Lung (tissue), 17 donors: ENCODE measurements at places on chromosomes 12 and 14. TPM values are rescaled to one million over a fixed set of nuclear protein-coding genes. Genes with fewer than 3 reads are reported as not detected.

Gene VDR
- total RNA-seq = 27.4 TPM

GRCh38 chr12:46433829-46434228 is 61.3 kb upstream of the SLC38A2 start:
- no peak overlapping the region for H3K4me3 ChIP-seq
- H3K27me3 ChIP-seq = no peaks in the 10 kb centered on the region
- DNase-seq = no peak
- no peaks in the 10 kb centered on the region for H3K36me3 ChIP-seq
- H3K4me1 ChIP-seq = peaks cover 1% of the 10 kb centered on the region
- H3K27ac ChIP-seq = no peak overlapping the region

DNA sequence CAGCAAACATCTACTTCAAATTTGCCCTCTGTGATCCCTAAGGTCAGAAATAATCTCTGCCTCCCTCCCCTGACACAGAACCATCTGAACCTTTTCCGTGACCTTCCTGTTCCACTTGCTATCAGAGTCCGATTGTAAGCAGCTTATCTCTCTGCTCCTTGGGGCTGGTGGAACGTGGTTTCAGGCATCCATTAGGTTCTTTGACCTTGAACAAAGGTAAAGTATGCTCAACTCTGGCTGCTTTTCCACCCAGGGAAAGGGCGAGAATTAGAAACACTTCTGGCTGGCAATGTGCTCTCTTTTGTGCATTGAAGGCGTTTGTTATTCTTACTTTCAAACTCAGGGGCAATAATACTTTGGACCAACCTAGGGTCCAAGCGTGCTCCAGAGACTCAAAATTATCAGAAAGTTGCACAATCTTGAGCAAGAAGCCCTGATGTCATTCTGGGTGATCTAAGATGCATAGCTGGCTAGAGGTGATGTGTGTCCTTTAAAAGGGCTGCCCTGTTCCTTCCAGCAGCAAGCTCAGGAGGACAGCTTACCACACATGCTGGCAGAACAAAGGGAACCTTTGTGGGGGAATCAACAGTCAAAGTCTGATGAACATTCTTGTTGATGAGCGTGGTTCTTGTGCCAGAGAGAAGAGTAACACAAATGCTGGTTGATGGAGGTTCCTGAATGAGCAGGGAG is 29.8 kb downstream of the ADGRD1 start:
- H3K4me1 ChIP-seq = no peaks in the 10 kb centered on the region
- H3K27me3 ChIP-seq = no peaks in the 10 kb centered on the region
- peaks cover 2% of the 10 kb centered on the region for H3K36me3 ChIP-seq

GRCh38 chr12:14635776-14636175 is 60.6 kb downstream of the GUCY2C start:
- H3K4me1 ChIP-seq = peaks cover 2% of the 10 kb centered on the region
- H3K4me3 ChIP-seq = no peak overlapping the region
- H3K36me3 ChIP-seq = no peaks in the 10 kb centered on the region
- H3K27ac ChIP-seq = no peak overlapping the region
- DNase-seq = no peak

GRCh38 chr14:33809396-33809981 is 141.4 kb downstream of the EGLN3 start:
- no peak for DNase-seq
- H3K36me3 ChIP-seq = no peaks in the 10 kb centered on the region
- H3K27me3 ChIP-seq = no peaks in the 10 kb centered on the region
- H3K4me3 ChIP-seq = no peak overlapping the region

DNA sequence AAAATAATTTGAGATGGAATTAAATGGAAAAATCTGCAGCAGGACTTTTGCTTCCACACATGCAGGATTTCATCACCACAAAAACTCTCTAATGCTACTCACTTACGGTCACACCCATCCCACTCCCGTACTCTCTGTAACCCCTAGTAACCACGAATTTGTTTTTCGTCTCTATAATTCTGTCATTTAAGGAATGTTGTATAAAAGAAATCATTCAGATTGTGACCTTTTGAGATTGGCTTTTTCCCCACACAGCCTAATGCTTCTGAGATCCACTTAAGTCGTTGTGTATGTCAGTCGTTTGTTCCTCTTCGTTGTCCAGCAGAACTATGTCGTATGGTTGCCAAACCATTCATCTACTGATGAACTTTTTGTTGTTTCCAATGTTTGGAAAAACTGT is 19.8 kb upstream of the PZP start:
- no peaks in the 10 kb centered on the region for H3K27me3 ChIP-seq
- no peak overlapping the region for H3K4me3 ChIP-seq
- H3K4me1 ChIP-seq = no peaks in the 10 kb centered on the region
- DNase-seq = peak; percentile 60
- H3K36me3 ChIP-seq = no peaks in the 10 kb centered on the region

DNA sequence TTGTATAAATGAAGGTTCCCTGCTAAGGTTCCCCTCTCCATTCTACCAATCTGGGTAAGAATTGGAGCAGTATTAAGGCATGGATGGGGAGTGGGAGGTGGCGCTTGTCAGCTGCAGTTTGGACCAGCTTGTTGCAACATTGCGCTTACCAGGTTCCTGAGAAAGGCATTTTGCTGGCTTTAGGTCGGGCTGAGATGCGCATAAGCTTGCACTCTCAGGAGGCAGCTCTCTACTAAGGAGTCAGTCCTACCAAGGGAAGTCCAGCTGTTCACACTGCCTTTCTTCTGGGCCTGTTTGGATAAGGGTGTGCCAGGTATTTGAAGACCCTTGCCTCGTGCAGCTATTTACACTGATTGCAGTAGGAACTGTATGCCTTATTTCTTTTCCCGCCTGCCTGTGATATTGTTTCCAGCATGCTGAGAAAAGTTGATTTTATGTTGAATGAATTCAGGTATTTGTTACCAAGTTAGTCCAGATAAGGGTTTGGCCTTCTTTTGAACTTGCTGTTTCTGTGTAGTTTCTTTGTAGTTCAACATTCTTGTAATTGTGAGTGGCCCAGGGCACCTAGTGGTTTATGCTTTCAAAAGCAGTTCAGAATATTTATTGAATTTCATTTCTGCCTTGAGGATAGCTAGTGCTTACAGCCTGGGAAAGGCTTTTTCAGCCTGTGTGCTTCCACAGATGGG is 2.6 kb downstream of the MLEC start:
- DNase-seq = peak; percentile 59
- no peak overlapping the region for H3K4me3 ChIP-seq
- H3K4me1 ChIP-seq = peaks cover 27% of the 10 kb centered on the region
- H3K36me3 ChIP-seq = peaks cover 4% of the 10 kb centered on the region
- H3K27me3 ChIP-seq = no peaks in the 10 kb centered on the region
- H3K27ac ChIP-seq = no peak overlapping the region

GRCh38 chr14:104424406-104425072 is 155.0 kb upstream of the C14orf180 start:
- H3K4me3 ChIP-seq = no peak overlapping the region
- H3K36me3 ChIP-seq = no peaks in the 10 kb centered on the region
- no peak overlapping the region for H3K27ac ChIP-seq
- peak; percentile 90 for DNase-seq

DNA sequence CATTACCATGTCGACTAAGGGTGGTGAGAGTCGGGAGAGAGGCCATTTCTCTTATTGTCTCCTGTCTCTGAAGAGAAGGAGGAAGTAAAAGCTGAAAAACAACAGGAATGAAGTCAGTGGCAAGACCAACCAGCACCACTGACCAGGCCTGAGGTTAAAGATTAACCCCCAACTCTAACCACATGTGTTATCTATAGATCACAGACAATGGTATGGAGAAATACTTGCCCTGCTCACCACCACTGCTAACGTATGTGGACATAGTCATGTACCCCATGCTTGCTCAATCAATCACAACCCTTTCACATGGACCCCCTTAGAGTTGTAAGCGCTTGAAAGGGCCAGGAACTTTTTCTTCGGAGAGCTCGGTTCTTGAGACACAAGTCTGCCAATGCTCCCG is 690.9 kb upstream of the LMO3 start:
- no peak for DNase-seq
- H3K4me1 ChIP-seq = no peaks in the 10 kb centered on the region
- H3K4me3 ChIP-seq = no peak overlapping the region
- no peaks in the 10 kb centered on the region for H3K27me3 ChIP-seq

- H3K27ac ChIP-seq = no peak overlapping the region
- H3K4me3 ChIP-seq = no peak overlapping the region
- H3K36me3 ChIP-seq = no peaks in the 10 kb centered on the region
- no peak for DNase-seq
- no peaks in the 10 kb centered on the region for H3K27me3 ChIP-seq
- H3K4me1 ChIP-seq = no peaks in the 10 kb centered on the region
Observed at GRCh38 chr14:95062946-95063345, 94.4 kb downstream of the DICER1 start.

- no peaks in the 10 kb centered on the region for H3K27me3 ChIP-seq
- H3K4me3 ChIP-seq = no peak overlapping the region
- no peaks in the 10 kb centered on the region for H3K36me3 ChIP-seq
- no peaks in the 10 kb centered on the region for H3K4me1 ChIP-seq
- no peak overlapping the region for H3K27ac ChIP-seq
Observed at GRCh38 chr12:79635676-79636075, 55.1 kb downstream of the PAWR start.

GRCh38 chr12:40258371-40258770 is 33.6 kb downstream of the LRRK2 start:
- H3K36me3 ChIP-seq = no peaks in the 10 kb centered on the region
- H3K4me1 ChIP-seq = no peaks in the 10 kb centered on the region
- no peak overlapping the region for H3K4me3 ChIP-seq

- H3K4me1 ChIP-seq = peaks cover 4% of the 10 kb centered on the region
- H3K4me3 ChIP-seq = no peak overlapping the region
- no peaks in the 10 kb centered on the region for H3K27me3 ChIP-seq
- no peak overlapping the region for H3K27ac ChIP-seq
- no peaks in the 10 kb centered on the region for H3K36me3 ChIP-seq
- no peak for DNase-seq
Observed at GRCh38 chr12:116094475-116094874, 183.0 kb downstream of the MED13L start.

GRCh38 chr14:75208843-75209242 is 32.4 kb upstream of the TMED10 start:
- DNase-seq = no peak
- no peak overlapping the region for H3K27ac ChIP-seq
- no peaks in the 10 kb centered on the region for H3K36me3 ChIP-seq
- no peaks in the 10 kb centered on the region for H3K4me1 ChIP-seq
- H3K4me3 ChIP-seq = no peak overlapping the region

GRCh38 chr12:113253532-113254285 is 32.4 kb downstream of the TPCN1 start:
- peaks cover 2% of the 10 kb centered on the region for H3K36me3 ChIP-seq
- peaks cover 2% of the 10 kb centered on the region for H3K4me1 ChIP-seq
- no peak overlapping the region for H3K4me3 ChIP-seq
- H3K27ac ChIP-seq = no peak overlapping the region
- no peaks in the 10 kb centered on the region for H3K27me3 ChIP-seq
- no peak for DNase-seq

Gene KERA
- not detected for total RNA-seq

DNA sequence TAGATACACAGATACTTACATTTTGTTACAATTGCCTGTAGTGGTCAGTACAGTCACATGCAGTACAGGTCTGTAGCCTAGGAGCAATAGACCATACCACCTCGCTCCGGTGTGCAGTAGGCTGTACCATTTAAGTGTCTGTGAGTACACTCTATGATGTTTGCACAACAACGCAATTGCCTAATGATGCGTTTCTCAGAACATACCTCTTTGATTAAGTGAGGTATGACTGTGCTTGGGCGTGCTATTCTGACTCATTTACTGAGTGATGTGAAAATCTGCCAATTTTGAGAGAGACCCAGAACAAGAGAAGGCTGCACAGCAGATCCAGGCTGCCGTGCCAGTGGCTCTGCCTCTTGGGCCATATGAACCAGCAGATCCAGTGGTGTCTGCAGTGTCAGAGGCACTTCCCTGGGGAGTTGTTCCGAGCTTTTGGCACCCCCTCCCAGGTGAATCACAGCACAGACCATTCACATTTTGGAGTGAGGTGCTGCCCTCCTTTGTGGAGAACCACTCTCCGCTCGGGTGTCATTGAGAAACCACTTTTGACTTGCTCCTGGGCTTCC is 20.4 kb downstream of the DLK1 start:
- peak overlapping the region; percentile 81 for H3K27ac ChIP-seq
- no peak for DNase-seq
- no peak overlapping the region for H3K4me3 ChIP-seq
- H3K4me1 ChIP-seq = no peaks in the 10 kb centered on the region

GRCh38 chr12:63802012-63802608 is 22.4 kb downstream of the RXYLT1 start:
- DNase-seq = peak; percentile 52
- H3K36me3 ChIP-seq = peaks cover 4% of the 10 kb centered on the region
- no peak overlapping the region for H3K4me3 ChIP-seq
- H3K27me3 ChIP-seq = no peaks in the 10 kb centered on the region
- no peaks in the 10 kb centered on the region for H3K4me1 ChIP-seq

- no peaks in the 10 kb centered on the region for H3K4me1 ChIP-seq
- DNase-seq = no peak
- no peaks in the 10 kb centered on the region for H3K27me3 ChIP-seq
- H3K4me3 ChIP-seq = no peak overlapping the region
- H3K36me3 ChIP-seq = no peaks in the 10 kb centered on the region
Observed at GRCh38 chr12:75684678-75685616, 173.5 kb upstream of the KRR1 start.

- no peak overlapping the region for H3K27ac ChIP-seq
- no peak overlapping the region for H3K4me3 ChIP-seq
- DNase-seq = no peak
- H3K4me1 ChIP-seq = no peaks in the 10 kb centered on the region
Observed at GRCh38 chr12:116640281-116640680, 81.1 kb downstream of the MAP1LC3B2 start.

GRCh38 chr14:74261288-74261687 is 22.0 kb downstream of the VSX2 start:
- H3K27me3 ChIP-seq = no peaks in the 10 kb centered on the region
- H3K4me1 ChIP-seq = peaks cover 4% of the 10 kb centered on the region
- no peak overlapping the region for H3K27ac ChIP-seq
- H3K36me3 ChIP-seq = no peaks in the 10 kb centered on the region
- H3K4me3 ChIP-seq = no peak overlapping the region

- no peaks in the 10 kb centered on the region for H3K36me3 ChIP-seq
- DNase-seq = no peak
- peaks cover 7% of the 10 kb centered on the region for H3K27me3 ChIP-seq
- no peak overlapping the region for H3K27ac ChIP-seq
Observed at GRCh38 chr14:94697773-94698556, 71.9 kb downstream of the GSC start.

Gene C14orf180
- total RNA-seq = 0.48 TPM

DNA sequence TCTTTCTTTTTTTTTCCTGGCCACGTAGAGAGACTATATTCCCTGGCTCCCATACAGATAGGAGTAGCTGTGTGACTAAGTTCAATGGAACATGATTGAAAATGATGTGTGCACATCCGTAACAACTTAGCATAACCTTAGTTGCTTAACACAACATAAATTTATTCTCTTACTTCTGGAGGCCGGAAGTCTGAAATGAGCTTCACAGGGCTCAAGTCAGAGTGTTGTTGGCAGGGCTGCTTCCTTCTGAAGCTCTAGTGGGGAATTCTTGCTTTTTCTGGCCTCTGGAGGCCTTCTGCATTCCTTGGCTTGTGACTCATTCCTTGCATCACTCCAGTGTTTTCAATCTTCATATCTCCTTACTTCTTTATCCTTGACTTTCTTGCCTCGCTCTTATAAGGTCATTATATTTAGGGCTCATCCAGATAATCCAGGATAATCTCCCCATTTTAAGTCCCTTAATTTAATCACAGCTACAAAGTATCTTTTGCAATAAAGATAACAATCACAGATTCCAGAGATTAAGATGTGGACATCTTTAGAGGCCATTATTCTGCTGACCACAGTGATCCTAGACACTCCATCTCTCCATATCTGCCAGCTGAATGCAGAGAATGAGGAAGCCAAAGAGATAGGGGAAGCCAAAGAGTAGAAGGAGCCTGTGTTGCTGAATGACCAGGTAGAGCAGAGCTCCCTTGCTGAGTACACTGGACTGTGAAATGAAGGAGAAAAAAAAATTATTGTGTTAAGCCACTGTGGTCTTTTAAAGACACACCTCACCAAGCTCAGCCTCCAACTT is 21.0 kb upstream of the SNX6 start:
- no peak for DNase-seq
- H3K36me3 ChIP-seq = no peaks in the 10 kb centered on the region
- H3K27me3 ChIP-seq = no peaks in the 10 kb centered on the region
- no peaks in the 10 kb centered on the region for H3K4me1 ChIP-seq
- no peak overlapping the region for H3K4me3 ChIP-seq
